ENCODE measurements at places on chromosomes 5 and 9. TPM values are rescaled to one million over a fixed set of nuclear protein-coding genes. Genes with fewer than 3 reads are reported as not detected.
A peak's percentile ranks its signal among the peaks of the same experiment; 100 is the strongest.

- no peak for DNase-seq
Measured at GRCh38 chr5:150272531-150272930, 17.0 kb downstream of the CAMK2A start.

- no peak for DNase-seq
Measured at GRCh38 chr5:40074826-40075225, 604.9 kb upstream of the PTGER4 start.

GRCh38 chr9:137445275-137445807, 4.2 kb upstream of the ENTPD8 start:
- DNase-seq = peak; percentile 87

DNA sequence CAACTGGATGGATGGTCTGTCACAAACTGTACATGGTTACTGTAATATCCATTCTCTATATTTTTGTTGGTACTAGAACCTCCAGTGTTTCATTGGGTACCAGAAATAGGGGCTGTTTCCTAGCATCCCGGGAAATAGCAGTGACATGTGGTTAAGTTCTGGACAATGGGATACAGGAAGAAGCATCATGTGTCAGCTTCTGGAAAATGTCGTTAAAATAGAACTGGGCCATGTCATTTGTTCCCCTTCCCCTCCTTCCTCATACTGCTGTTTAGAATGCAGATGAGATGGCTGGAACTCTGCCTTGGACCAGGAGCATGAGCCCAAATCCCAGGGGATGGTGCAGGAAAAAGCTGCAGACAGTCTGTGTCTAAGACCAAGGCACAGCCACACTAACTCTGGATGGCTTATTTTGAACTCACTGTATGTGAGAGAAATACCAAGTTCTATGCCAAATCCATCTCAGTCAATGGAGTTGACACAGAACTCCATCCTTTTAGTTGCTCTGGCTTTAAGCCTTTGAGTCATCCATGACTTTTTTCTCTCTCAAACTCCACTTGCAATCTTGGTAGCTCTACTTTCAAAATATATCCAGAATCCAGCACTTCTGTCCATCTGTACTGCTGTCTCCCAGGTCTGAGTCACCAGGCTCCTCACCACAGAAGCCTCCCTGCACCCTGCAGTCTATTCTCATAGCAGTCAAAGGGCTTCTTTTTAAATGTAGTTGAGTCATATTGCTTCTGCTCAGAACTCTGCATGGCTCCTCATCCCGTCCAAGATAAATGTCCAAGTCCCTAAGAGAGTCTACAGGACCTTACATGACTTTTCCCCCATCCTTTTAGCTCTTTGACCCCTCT, 184.2 kb downstream of the NSG2 start:
- DNase-seq = no peak

- peak; percentile 57 for DNase-seq
Measured at GRCh38 chr9:134966697-134967546, 49.2 kb upstream of the FCN1 start.

DNA sequence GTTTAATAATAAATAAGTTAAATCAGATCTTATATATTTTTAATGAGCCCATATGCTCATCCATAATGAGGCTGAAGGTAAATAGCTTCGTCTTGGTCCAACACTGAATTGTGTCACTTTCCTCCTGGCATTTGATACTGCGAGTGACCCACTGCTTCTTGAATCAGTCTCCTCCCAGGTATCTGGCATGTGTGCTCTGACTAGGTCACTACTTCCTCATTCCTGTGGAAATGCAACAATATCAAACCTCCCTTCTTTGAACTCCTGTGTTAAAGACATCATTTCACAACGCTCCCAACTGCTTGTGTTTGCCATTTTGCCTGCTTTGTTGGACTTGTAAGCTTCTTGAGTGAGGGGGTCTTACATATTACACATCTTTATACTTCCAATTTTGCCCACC, 157.7 kb downstream of the SLC24A2 start:
- DNase-seq = no peak

- no peak for DNase-seq
Measured at GRCh38 chr9:101271102-101271501, 113.7 kb downstream of the BAAT start.

DNA sequence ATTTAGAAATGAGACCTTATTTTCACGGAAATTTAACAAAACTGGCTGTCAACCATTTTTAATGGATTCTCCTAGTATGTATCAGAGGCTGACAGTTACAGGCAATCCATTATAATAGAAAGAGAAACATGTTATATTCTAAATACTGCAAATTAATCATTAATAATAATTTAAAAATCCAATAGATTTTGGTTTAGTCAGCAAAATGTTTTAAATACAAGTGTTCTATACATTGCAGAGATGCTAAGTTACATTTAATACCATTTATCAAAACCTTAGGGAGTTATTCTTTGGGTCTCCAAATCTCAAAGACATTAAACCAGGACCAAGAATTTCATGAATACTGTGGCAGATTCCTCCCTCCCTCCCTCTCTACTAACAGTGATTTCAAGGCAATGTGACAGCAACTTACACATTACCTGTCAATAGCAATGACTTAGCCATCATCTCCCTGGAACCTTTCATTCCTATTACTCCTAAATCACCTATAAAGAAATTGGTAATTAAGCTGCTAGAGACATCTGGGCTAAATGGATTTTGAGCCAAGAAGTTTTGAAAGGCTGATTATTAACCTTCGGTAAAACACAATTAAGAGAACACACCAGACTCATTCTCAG, 768.5 kb upstream of the DMAC1 start:
- no peak for DNase-seq

The GHR gene
- 11.8 TPM for total RNA-seq

The KIF4B gene
- not detected for total RNA-seq

Measured in sigmoid colon (tissue), 7 donors.